ENCODE measurements at places on chromosomes 3 and 15.

- no peak for DNase-seq
Observed at GRCh38 chr3:45957586-45957985, 14.3 kb downstream of the CXCR6 start.

GRCh38 chr3:49166752-49167556 is 823 bp upstream of the CCDC71 start:
- no peak for DNase-seq

- peak; percentile 49 for DNase-seq
Observed at GRCh38 chr15:70096215-70097062, 1.3 kb downstream of the TLE3 start.

DNA sequence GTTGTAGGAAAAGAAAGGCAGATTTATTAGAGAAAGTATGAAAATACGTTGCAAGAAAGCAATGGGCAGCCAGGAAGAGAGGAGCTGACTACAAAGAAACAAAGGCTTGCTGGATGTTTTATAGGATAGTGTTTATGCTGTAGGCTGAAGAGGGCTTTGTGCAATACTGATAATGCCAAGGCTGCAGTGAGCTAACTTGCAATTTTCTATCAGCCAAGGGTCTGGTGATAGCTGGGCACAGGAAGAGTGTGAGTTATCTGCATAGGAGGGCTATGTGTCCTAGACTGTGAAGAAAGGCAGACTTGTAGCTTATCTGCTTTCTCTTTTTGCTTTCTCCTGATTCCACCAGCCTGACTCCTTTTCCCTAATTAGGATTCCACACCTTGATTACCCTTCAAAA is 51.3 kb upstream of the OSBPL11 start:
- DNase-seq = no peak

GRCh38 chr3:95721938-95722337 is 1092.5 kb upstream of the EPHA6 start:
- no peak for DNase-seq

DNA sequence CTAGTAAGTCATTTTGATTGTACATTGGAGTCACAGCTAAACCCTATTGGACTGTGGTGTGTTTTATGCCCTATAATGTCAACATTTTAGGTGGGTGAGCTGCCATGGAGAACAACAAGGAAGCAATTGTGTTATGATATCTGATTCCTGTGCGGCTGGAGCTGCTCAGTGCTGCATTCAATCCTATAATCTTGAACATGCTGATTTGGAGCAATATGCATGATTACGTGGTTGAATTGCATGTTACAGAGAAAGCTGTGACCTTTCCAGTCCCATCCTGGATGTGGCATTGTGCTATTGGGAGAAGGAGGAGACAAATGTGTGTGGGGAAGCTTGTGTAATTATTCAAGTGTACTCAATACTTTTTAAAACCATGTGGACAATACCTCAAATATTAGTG is 20.1 kb upstream of the C3orf49 start:
- DNase-seq = no peak

- DNase-seq = no peak
Observed at GRCh38 chr3:141429371-141430035, 57.3 kb upstream of the RASA2 start.

- DNase-seq = no peak
Observed at GRCh38 chr15:74170071-74170844, 3.3 kb upstream of the ISLR start.

GRCh38 chr3:115019900-115020299 is 127.2 kb downstream of the ZBTB20 start:
- no peak for DNase-seq

GRCh38 chr3:20185331-20185678 is 701 bp downstream of the SGO1 start:
- DNase-seq = no peak

- DNase-seq = no peak
Observed at GRCh38 chr3:113243846-113244245, 32.5 kb downstream of the BOC start.
